Fibroblast of villous mesenchyme (primary cell): ENCODE measurements at places on chromosomes 3 and 15. TPM values are rescaled to one million over a fixed set of nuclear protein-coding genes. Genes with fewer than 3 reads are reported as not detected.

- no peak for DNase-seq
Measured at GRCh38 chr15:71008250-71008870, 106.9 kb upstream of the THSD4 start.

GRCh38 chr15:76078285-76078877 is 18.6 kb downstream of the TMEM266 start:
- no peak for DNase-seq

DNA sequence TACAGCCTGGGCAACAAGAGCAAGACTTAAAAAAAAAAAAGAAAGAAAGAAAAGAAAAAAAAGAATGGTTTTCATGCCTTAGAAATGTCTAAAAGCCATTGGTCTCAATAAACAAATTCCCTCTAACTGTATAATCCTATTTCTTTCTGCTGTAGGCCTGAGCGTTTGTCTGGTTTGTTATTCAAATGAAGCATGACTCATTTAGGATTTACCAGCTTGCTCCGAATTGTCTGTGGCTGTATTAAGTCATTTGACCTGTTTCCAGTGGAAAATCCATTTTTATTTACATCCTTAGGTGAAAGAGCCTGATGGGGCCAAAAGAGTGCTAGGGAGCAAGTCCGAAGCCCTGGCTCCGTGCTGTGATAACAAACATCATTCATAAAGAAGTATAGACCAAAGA is 73.8 kb downstream of the BDH1 start:
- DNase-seq: no peak

- DNase-seq: no peak
Measured at GRCh38 chr3:109188741-109189140, 52.2 kb downstream of the C3orf85 start.

- peak; percentile 5 for DNase-seq
Measured at GRCh38 chr3:108322352-108322751, 26.0 kb downstream of the HHLA2 start.

GRCh38 chr3:107976202-107976800 is 114.5 kb downstream of the CD47 start:
- DNase-seq: no peak

DNA sequence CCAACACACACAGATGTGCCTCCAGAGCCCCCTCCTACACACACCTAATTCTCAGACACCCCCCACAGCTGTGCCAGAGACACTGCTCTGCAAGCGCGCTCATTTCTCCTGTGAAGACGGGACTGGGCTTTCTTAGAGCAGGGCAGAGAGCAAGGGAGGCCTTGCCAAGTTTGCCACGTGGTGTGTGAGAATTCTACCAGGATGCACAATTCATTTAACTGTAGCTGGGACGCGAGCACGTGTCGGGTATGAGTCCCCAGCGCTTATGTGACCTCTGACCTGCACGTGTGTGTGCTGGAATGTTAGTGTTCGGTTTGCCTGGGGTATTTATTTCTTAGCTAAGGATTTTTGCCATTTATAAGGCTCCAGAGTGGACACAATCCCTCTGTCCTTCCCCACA is 37.0 kb downstream of the FEM1B start:
- DNase-seq: peak; percentile 12

DNA sequence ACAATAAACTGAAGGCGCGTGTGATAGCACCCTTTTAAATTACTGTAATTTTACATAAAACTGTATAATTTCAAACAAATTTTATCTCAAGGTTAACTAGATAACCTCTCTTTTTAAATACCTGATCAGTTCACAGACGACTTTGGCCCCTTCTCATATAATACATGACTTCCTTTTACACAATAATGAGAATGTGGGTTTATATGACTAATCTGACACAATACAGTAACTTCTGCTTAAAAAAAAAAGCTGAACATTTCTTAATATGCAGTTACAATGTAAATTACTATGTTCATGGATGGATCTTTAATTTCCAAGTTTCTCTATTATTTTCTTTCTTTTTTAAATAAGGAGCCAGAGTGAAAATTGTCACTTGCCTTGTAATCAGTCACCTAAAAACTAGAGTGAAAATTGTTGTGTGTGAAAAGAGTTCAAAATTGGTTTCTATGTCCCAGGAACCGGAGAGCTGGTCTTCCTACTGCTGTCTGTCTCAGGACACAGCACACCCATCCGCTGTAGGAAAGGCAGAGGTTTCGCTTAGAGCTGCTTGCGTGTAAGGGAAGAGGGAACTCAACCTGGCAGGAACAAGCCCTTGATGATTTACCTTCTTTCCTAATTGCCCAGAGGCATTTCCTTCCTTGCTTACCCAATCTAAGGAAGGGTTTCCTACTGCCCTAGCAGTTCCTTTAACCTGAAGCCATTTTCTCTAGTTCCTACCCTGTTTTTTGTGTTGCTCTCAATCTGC is 33.3 kb downstream of the PLD1 start:
- no peak for DNase-seq

- DNase-seq: no peak
Measured at GRCh38 chr3:55158345-55158744, 230.5 kb upstream of the LRTM1 start.

GRCh38 chr3:42376344-42376798 is 34.0 kb downstream of the LYZL4 start:
- peak; percentile 55 for DNase-seq

DNA sequence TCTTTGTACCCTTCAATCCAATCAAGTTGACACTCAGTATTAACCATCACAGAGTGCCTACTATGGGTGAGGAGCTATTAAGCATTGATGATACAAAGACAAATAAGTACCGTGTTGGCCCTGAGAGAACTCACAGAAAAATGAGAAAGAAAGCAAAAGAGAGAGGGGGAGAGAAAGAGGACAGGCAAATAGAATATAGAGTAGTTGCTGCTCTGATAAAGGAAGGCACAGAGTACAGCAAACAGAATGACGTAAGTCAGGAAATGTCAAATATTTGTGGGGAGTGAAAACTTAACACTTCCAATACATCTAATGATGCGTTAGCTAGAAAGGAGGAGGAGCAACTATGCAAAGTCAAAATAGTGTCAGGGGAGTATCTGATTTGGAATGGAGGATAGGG is 320.6 kb upstream of the KCNH8 start:
- no peak for DNase-seq

DNA sequence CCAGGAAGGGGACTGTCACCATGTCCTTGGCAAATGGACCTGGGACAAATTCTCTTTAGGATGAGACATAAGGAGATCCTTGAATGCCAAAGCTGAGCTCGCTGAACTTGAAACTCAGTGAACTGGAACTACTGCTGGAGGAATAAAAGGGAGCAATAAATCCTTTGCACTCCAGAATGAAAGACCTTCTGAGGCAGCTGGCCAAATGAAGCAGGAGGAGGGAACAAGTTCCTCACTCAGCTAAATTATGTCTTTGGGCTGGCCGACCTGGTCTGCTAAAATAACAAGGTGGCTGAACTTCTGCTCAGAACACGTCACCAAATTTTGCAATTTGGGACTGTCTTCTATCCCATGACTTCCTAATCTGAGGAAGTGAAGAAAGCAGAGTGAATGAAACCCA is 314.7 kb downstream of the LPP start:
- DNase-seq: peak; percentile 90

DNA sequence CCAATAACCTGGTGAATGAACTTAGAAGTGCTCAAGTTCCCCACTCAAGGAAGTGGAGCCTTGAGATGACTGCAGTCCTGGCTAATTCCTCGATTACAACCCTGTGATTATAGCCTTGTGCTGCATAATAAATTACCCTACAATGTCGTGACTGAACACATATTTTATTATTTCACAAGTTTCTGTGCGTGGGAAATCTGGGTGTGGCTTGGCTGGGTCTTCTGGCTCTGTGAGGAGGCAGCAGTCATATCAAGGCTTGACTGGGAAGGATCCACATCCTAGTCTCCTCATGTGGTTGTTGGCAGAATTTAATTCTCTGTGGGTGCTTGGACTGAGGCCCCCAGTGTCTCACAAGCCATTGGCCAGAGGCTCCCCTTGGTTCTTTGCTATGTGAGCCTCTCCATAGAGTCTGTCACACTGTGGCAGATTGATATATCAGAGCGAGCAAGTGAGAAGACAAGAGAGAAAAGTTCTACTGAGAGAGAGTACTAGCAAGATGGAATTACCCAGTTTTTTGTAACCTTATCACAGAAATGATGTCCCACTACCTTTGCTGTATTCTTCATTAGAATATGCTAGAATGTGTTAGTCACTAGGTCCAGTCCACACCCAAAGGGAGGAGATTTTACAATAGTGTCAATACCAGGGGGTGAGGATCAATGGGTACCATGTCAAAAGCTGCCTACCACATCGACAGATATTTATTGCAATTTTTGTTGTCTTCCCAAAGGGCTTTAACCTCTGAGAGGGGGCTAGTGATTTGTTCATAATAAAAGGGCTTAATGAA is 102.8 kb upstream of the TBC1D5 start:
- peak; percentile 22 for DNase-seq

GRCh38 chr3:126269354-126269753 is 87.9 kb downstream of the KLF15 start:
- no peak for DNase-seq

DNA sequence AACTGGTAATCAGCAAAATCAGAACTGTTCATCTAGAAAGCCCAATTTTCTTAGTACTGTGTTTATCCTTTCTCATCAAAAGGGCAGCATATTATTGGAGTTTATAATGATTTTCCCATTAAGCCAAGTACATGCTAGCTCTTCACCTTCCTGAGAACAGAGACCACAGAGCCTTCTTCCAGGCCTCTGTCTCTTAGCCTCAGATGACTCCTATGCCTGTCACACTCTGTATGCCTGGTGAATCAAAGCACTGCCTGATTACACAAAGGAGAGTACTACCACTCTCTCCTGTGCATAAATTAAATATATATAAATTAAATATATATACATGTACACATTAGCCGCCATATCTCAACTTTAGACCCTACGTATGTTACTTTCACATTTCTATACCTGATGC is 636.1 kb downstream of the NTRK3 start:
- DNase-seq: no peak

DNA sequence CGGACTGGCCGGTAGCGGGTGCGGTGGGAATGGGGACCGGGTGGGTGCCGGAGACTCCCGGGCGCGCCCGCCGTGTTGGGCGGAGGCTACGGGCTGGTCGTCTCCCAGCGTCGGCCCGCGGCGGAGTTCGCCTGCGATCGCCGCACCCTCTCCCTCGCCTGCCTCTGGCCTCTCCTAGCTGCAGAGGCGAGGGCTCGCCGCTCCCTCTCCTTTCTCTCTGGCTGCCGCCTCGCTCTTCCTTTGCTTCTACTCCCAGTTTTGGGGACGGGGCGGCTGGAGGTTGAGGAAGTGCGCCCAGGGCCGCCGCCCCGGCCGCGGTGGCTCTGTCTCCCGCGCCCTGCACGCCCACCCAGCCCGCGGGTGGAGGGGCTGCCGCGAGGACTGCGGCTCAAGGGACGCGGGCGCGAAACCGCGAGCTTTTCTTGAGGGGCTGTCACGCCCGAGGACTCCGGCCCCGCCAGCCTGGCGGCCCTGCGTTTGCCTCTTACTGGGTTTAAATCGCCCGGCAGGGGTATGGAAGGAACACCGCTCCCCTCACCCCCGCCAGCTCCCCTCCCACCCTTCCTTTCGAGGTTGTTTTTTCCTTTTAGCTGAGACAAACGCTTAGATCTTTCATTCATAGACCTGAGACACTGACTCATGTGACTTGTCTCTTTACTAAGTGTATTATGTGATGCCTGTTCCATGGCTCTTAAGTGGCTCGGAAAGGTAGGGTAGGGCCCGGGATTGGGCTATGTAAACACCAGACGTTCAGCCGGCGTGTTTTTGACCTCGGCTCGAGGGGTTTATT is 654 bp downstream of the PIK3CA start:
- DNase-seq: peak; percentile 52

DNA sequence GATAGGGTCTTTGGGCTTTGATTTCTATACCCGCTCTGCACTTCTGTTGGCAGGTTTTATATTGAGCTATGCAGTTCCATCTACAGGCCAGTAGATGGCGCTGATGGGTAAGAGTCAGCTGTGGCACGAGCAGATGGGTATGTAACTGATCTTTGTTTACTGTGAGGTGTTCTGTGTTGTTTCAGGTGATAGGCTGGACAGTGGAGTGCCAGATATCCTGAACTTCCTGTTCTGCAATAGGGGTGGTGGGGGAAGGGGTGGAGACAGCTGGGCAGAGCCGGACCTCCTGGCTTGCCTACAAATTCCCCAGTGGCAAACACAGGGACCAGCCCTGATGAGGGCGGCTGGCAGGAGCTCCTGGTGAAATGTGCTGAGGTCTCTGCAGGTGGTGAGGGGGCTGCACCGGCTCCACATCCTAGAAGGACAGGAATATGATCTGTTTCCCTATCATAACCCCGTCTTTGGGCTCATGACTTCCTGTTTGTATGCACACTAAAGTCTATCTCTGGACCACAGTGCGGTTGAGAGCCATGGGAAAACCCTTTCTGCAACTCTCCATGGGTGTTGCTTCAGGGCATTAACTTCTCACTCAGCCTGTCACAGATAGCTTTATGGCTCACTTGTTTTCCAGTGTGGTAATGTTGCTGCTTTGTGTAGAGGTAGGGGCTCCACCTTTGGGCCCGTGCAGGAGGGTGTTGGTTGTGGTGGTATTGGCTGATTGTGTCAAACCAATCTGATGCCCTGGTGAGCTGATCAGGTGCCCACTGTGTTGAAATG is 13.4 kb upstream of the FAM98B start:
- peak; percentile 75 for DNase-seq

- peak; percentile 60 for DNase-seq
Measured at GRCh38 chr3:42031808-42032480, 59.2 kb upstream of the TRAK1 start.

Gene SLC35G2
- 5.8 and 17.3 TPM in 2 replicates for total RNA-seq

Gene ARRDC4
- 11.7 and 18.4 TPM in 2 replicates for total RNA-seq

Gene LRRC49
- 10.3 and 14.2 TPM in 2 replicates for total RNA-seq

Gene HIGD2B
- total RNA-seq: 0.32 and 0.43 TPM in 2 replicates

Gene COL6A5
- under 0.01 TPM in 2 replicates for total RNA-seq

Gene ITPKA
- total RNA-seq: 0.86 and 1.6 TPM in 2 replicates

Gene DPH3
- total RNA-seq: 20.0 and 33.2 TPM in 2 replicates

Gene PYGO1
- 9.0 and 12.5 TPM in 2 replicates for total RNA-seq

Gene PP2D1
- total RNA-seq: not detected in 2 replicates

Gene FEZF2
- not detected in 2 replicates for total RNA-seq

Gene MYZAP
- under 0.01 and 0.43 TPM in 2 replicates for total RNA-seq

Gene IQCF5
- not detected in 2 replicates for total RNA-seq

Gene PLA2G4B
- 0.97 and 1.3 TPM in 2 replicates for total RNA-seq
